ENCODE measurements at places on chromosomes 3 and 15.

DNA sequence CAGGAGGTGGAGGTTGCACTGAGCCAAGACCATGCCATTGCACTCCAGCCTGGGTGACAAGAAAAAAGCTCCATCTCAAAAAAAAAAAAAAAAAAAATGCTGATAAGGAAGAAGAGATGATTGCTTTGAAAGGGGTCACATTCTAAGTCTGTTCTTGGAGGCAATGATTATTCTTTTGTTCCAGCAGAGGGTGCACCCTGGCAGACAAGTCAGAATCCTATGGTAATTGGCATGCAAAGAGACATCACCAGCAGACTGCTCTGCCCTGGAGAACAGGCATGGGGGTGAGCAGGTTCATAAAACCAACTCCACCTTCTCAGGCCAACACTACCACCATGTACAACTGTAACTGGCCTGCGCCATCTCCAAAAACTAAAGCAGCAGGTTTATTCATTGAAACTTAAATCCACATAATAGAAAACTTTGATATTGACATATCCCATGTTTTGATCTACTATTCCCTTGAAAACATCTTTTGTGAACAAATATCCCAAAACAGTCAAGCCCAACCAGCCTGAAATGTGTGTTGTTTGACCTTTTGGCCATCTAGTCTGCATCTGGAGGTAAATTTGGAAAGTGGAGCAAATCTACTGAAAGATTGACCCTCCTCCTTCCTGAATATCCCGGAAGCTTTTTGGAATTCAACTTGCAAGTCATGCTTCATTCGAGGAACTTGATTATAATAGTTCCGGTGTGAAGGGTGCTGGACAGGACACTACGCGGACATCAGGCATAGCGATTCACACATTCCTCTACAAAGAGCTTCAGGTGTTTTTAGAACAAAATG lies 100.3 kb downstream of the MECOM start:
- no peak for DNase-seq

DNA sequence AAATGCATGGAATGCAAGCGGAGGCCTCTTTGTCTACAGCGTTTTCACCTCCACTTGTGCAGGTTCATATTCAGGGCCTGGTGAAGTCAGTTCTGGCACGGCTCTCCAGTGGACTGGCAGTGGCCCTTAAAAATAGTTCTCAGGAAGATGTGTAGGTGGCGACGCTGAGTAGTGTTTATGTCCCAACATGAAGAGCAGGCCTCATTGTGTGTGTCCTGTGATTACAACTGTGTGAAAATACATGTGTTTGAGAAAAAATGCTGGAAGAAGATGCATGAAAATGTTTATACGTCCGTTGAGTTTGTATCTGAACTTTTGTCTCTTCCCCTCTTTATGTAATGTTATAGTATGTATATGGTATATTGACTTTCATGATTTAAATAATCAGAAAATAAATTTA lies 7.2 kb downstream of the LIPC start:
- no peak for DNase-seq

GRCh38 chr3:186976837-186977750 lies 46.8 kb downstream of the ST6GAL1 start:
- no peak for DNase-seq

GRCh38 chr3:50154840-50155490 lies at the start of gene SEMA3F:
SEMA3F (plus strand) TSS chr3:50155324; CDS start chr3:50159623, 4,299 bp downstream.
- DNase-seq: peak; percentile 33

GRCh38 chr3:81735334-81735733 lies 26.1 kb downstream of the GBE1 start:
- DNase-seq: no peak

GRCh38 chr15:66592505-66593218 lies 26.9 kb upstream of the LCTL start:
- no peak for DNase-seq

GRCh38 chr3:33717616-33717865 lies 513 bp downstream of the CLASP2 start:
- no peak for DNase-seq

DNA sequence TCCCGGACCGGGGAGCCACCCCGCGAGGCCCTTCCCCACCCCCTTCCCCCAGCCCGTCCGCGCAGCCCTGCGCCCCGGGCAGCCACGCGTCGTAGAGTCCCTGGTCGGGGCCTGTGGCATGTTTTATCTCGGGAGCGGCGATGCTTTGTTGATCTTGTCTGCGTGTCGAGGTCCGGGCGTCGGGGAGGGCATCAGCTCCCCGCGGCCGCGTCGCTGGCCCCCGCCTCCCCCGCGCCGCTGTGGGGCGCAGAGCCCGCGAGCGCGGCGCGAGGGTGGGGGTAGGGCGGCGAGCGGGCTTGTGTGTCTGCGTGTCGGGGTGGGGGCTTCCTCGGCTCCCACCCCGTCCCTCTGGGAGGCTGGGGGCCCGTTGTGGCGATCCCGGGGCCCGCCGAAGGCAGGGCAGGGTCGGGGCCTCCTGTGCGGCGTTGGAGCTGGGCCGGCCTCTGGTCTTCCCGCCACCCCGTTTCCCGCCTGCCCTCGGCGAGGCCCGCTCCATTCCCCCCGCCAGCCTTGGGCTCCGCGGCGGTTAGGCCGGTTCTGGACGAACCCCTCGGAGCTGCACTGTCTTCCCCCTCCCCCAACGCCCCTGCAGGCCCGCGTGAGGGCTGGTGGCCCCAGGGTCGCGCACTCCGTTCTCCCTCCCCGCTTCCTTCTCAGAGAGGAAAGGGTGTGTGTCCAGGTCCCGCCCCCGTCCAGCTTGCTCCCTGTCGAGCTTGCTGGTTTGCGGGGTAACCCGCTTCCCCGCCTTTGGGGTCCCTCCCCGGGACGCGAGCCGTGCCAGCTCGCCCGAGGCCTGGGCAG lies 695 bp downstream of the GMPS start:
- DNase-seq: peak; percentile 13

- DNase-seq: no peak
Measured at GRCh38 chr3:168139947-168140346, 44.2 kb upstream of the GOLIM4 start.

- DNase-seq: no peak
Measured at GRCh38 chr15:94259863-94260262, 28.5 kb downstream of the MCTP2 start.

- DNase-seq: no peak
Measured at GRCh38 chr3:135147657-135148056, 352.6 kb downstream of the EPHB1 start.

DNA sequence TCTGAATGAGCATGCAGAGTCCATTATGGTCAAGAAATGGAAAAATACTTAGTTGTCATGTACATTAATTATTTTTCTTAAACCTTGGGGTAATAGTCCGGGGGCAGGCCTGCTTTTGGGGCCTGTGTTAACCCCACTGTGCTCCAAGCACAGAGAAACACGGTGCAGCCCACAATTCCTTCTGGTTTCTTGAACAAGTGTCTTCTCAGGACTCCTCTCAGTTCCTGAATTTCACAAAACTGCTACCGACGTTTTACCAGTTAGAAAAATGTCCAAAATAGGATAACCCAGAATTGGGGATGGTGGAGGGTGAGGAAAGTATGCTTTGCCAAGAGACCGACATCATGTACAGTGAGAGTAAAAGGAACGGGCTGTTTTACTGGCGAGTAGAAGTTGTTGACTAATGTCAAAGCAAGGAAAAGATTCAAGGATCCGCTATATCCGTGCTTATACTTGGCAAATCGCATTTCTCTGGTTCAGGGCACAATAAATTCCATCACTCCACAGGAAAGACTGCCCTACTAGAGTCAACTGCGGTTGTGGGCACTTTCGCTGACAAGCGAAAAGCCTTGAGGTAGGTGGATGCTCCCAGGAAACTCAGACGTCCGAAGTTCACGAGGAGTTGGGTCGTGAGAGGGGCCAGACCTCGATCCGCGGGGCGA lies 495 bp upstream of the NXPE3 start:
- DNase-seq: no peak

- no peak for DNase-seq
Measured at GRCh38 chr15:65790694-65791334, 1.3 kb downstream of the DENND4A start.

DNA sequence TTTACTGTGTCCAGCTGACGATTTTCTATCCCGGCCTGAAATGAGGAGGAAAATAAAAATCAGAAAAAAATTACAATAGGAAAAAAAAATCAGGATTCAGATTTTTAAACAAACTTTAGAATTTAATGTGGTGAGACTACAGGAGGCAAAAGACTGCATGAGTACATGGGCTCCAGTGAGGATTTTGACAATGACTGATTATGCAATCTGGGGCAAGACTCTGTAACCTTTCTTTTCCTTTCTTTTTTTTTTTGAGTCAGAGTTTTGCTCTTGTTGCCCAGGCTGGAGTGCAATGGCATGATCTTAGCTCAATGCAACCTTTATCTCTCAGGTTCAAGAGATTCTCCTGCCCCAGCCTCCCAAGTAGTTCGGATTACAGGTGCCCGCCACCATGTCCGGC lies 29.9 kb downstream of the SPG11 start:
- no peak for DNase-seq

- no peak for DNase-seq
Measured at GRCh38 chr3:17749705-17750293, 7.4 kb upstream of the TBC1D5 start.

DNA sequence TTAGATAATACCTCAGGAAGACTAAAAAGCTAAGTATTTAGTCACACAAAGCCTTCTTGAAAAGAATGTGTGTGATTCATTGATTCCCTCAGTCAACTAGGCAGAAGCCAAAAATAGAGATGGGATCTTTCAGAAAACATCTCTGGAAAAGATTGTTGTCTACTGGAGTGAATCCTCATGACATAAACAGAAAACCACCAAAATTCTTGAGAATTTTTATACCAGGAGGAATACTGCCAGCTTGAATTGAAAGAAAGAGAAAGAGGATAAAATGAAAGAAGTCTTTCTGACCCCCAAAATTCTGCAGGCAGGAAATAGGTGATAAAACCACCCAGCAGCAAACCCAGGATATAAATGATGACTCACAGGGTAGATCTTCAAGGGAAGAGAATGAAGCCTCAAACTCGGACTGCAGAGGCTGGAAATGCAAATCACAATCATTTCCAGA lies 363.1 kb upstream of the PLSCR5 start:
- DNase-seq: no peak

- no peak for DNase-seq
Measured at GRCh38 chr3:35183927-35184675, 455.2 kb upstream of the ARPP21 start.

- DNase-seq: no peak
Measured at GRCh38 chr15:41795996-41796856, 21.9 kb downstream of the MAPKBP1 start.

DNA sequence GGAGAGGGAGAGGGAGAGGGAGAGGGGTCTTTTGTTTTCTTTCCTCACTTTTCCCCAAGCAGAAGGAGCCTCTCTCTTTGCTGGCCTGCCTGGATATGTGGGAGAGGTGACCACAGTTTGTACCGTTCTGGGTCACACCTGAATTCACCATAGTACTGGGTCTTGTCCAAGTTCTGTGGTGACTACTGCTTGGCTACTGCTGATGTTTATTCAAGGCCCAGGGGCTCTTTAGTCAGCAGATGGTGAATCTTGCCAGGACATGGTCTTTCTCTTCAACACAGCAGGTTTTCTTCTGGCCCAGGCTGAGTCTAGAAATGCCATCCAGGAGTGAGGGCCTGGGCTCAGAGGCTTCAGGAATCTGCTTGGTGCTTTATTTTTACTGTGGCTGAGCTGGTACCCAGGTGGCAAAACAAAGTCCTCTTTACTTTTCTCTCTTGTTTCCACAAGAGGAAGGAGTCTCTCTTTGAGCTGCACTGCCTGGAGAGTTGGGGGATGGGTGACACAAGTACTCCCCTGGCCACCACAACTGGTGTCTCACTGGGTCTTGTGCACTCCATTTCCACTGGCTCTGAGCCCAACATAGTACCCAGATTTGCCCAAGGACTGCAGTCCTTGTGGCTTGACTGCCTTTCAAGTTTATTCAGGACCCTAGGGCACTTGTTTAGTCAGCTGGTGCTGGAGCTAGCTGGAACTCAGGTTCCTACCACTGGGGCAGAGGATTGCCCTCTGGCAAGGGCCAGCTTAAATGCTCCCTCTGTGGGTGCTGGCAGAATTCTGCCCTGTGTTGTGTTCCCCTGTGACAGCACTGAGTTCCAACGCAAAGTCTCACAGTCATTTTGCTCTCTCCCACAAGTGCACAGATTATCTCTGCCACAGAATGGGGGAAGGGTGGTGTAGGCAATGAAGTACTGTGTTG lies 16.8 kb upstream of the CCNDBP1 start:
- no peak for DNase-seq

- DNase-seq: no peak
Measured at GRCh38 chr15:60074181-60074885, 70.2 kb downstream of the FOXB1 start.

- no peak for DNase-seq
Measured at GRCh38 chr15:80325206-80325605, 73.2 kb upstream of the CTXND1 start.

GRCh38 chr3:4889896-4890295 lies 89.3 kb upstream of the BHLHE40 start:
- DNase-seq: no peak

DNA sequence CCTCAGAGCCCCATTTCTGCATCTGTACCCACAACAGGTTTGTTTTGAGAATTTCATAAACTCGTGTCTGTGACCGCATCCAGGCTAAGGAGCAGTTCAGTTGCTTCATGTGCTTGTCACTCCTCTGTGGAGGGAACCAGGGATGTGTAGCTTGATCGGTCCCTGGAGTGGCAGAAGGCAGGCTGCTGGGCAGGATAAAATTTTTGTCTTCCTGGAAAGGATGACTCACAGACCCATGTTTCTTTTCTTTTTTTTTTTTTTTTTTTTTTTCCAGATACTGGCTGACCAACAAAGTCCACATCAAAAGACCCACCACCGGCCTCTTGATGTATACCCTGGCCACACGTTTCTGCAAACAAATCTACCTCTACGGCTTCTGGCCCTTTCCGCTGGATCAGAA lies 70.1 kb downstream of the ST8SIA2 start:
- DNase-seq: no peak

DNA sequence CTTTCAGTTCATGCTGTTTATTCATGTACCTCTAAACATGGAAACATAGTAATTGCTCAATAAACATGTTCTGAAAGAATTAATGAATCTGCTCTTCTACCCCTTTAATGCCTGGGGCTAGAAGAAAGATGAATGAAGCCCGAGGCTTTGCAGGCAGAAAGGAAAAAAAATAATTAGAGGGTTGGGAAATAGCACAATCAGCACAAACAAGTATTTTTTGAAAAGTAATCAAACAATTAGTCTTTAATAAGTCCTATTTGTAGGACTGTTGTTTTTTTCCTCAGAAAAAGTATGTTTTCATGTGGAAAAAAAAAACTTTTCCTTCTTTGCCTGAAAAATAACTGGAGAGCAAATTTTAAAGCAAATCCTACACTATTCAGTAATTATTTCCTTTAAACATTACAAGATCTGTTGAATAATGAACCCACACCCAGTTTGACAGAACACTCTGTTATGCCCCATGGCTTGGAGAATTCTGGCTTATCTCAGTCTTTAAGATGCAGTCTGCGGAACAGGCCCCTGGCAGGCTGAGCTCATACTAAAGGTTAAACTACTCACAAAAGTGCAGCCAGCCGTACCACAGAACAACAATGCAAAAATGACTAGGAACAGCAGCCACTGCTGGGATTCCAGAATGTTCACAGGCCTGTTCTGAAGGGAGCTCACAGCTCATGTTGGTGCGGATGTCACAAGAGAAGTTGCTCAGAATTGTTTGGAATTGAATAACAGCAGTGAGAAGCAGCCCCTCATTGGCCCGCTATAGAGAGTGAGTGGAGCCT lies 79.2 kb downstream of the ABI3BP start:
- DNase-seq: no peak

- DNase-seq: no peak
Measured at GRCh38 chr15:35260941-35261340, 175.8 kb upstream of the NANOGP8 start.
